ENCODE measurements at places on chromosomes 5 and 9.

DNA sequence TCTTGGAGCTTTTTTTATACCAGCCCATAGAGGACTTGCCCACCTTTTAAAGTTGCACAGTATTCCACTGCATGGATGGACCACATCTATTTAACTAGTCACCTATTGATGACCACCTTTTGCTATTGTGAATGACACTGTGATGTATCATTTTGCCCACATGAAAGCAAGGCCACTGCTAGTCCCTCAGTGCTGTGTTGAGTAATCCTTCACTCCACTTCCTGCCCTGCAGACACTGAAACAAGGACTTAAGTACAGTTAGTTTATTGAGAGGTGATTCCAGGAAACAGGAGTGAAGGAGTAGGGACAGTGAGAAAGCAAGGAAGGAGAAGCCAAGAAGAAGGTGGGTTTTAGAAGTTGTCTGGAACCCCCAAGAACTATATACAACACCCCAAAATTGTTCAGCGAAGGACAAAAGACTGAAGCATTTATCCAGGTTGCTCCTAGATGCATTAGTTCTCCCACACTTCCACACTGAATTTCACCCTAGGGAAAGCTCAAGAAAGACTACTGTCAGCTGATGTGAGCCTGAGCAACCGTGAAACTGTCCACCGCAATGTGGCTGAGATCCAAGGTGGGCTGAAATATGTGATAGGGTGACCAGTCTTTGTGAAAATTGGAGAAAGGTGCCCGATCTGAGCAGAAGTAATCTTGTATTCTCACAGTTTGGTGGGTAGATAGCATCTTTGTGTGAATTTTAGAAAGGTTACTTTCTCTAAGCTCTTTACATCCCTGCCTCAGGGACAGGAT lies 45.2 kb upstream of the ANKRD31 start:
- no peak for DNase-seq

GRCh38 chr9:127999461-127999860 lies 18.7 kb upstream of the EEIG1 start:
- no peak for DNase-seq

GRCh38 chr9:116000748-116001329 lies 152.8 kb upstream of the PAPPA start:
- DNase-seq, result no peak

GRCh38 chr5:161421067-161421466 lies 125.5 kb downstream of the GABRB2 start:
- no peak for DNase-seq

DNA sequence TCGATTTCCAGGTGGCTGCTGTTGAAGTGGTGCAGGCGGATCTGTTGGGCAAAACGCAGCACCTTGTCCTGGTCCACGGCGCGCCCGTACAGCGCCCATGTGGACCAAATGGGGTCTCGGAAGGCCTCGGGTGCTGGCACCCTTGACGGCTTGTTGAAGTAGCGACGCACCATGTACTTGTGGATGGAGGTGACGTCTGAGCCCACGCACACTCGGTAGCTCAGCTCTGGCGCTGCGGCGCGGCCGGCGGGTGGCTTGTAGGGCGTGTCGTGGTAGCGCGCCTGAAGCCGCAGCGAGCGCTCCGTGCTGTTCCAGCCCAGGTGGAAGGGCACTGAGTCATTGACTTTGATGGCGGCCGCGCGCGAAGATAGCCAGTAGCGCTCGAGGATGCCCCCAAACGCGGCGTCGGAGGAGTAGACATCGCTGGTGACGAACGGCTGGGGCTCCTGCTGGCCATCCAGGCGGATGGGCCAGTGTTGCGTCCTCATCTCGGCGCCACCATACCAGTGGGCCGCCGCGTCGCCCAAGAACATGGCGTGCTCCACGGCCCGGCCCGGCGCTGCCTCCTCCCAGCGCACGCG lies 4.7 kb downstream of the MYORG start:
- no peak for DNase-seq

DNA sequence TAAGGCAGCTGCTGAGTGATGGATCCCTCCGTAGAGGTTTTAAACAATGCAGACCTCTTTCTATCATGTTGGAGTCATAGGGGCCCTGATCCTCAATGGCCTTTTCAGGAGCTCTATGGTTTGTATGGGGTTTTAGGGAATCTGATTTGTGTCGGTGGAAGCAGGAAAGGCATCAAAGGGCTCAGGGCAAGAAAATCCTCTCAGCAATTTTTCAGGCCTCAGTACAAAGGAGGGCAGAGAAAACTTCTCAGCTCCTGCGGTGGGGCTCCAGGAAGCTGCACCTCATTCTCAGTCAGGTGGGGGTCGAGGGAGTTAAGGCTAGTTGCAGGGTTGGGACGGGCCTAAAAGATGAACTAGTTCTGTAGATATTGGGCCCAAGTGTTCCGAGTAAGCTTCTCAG lies 35.0 kb downstream of the GLRA1 start:
- no peak for DNase-seq

DNA sequence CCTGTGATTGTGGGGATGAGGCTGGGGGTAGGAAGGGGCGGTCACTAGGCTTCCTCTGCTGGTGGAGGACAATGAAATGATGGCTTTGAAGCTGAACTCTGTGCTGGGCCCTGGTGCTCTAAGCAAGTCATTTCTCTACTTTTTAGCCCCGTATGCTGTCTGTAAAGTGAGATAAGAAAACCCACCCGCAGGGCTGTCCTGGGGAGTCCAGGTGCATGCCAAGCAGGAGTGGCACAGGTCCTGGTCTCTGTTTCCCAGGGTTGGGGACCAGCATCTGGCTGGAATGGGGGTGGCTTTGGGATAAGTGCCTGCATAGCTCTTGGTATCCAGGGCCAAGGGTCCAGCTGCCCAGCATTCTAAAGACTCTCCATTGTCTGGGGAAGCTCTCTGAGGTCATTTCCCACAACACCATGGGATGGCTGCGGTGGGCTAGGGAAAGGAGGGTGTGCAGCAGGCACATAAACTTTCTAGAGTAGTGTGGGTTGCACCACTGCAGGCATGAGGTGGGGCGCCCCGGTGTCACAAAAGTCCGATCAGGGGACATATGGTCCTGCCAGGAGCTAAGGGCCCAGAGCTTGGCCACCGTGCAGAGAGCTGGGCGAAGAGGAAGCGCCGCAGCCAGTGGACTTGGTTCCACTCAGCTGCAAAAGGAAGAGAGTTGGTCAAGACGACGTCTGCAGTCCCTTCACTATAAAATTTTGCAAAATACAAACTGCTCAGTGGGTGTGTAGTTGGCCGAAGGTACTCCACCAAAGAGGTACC lies 25.6 kb upstream of the GTF3C5 start:
- DNase-seq, result no peak

- DNase-seq, result no peak
Observed at GRCh38 chr9:108386032-108386431, 469.8 kb downstream of the ACTL7B start.

DNA sequence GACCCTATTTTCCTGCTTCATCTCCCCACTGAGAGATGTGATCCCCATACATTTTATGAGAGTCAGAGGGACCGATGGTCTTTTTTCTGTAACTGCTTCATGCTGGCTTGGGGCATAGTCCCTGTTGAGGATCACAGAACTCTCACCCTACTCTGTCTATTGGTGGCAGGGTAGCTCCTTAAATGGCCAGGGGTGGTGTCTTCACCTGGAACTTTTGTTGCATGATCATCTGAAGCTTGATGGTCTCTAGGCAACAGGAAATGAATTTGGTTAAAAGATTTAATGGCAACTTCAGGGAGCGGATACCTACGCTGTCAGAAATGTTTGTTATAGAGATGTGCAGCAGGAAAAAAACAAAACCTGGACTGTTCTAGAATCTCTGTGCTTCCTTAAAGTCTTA lies 87.0 kb upstream of the GLIS3 start:
- no peak for DNase-seq

DNA sequence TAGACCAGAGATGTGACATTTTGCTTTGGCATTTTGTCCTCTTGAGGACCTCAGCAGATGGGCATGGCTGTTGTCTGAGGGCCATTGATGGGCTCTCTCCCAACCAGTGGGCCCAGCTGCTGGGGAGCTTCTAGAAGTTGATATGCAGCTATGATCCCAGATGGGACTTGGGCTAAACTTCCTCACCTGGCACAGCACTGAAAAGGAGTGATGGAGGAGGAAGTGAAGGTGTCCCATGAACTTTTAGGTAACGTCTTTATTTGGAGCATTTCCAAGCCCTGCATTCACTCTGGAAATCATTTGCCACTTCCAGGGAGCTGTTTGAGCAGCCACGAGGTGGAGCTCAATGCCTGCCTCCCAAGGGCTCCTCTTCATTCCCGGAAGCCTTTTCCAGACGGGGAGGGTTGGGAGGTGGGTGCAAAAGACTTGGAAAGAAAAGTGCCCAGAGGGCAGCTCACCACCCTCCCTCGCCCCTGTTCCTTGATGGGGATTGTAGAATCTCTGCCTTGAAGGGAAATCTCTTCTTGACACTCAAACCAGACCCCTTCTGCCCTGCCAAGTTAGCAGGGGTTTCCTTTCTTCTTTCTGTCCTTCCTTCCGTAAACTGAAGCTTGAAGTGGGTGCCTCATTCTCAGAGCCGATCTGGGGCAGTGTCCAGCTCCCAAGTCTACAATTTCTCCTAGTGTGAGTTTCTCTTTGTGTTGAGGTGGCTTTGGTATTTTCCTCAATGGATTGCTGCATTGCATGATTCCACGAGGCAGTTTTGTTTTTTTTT lies 18.1 kb upstream of the NEUROG1 start:
- DNase-seq, result no peak

GRCh38 chr9:35436933-35437332 lies 53.0 kb upstream of the RUSC2 start:
- no peak for DNase-seq

- no peak for DNase-seq
Observed at GRCh38 chr9:111253742-111254437, 76.1 kb downstream of the OR2K2 start.

DNA sequence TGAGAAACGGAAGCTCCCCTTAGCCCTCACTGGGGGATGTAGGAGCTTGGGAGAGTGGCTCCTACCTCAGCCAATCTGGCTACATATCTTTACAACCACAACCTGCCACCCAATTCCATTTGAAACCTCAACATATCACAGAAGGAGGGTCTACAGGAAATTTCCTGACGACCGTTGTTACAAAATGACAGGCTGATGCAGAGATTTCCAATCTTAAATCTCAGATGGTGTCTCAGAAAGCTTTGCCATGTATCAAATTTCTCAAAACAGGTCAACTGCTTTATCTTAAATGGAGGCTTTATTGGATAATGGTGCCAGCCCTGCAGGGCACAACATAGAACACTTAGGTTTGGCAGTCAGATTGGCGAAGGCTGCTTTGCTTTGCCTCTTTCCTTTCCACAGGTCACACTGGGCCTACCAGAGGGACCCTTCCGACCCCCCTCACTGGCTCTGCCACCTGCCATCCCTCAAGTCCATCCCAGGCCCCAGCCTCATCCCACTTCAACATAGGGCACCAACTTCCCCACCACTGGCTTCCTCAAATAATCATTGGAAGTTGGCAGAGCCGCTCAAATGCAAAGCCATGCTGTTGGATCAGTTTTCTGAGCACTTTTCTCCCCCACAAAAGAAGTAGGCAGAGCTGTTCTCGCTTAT lies 11.1 kb upstream of the SPATA31E1 start:
- DNase-seq, result no peak

GRCh38 chr5:96340357-96340756 lies 92.7 kb downstream of the PCSK1 start:
- DNase-seq, result no peak

DNA sequence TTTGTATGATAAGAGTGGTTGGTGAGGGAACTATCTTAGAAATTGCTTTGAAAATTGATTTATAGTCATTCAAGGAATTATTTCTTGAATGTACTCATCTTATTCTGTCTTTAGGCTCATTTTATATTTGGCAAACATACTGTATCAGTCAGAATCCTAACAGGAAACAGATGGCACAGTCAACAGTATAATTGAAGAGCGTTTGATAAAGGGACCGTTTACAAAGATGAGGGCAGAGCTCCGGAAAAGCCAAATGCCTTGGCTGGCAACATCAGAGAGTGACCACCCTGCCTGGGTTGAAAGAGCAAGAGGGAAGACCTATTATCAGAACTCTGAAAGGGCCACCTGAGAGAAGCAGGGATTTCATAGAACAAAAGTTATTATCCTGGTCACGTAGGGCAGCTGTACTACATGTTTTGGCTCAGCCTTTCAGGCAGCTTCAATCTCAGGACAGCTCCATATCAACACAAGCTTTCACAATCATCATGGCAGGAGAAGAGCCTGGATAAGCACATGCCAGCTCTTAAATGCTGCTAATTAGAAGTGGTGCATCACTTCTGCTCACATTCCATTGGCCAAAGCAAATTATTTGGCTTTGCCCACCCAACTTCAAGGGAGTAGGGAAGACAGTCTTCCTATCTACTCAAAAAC lies 47.2 kb upstream of the ARL15 start:
- no peak for DNase-seq

GRCh38 chr9:99866398-99866797 lies 40.1 kb upstream of the STX17 start:
- no peak for DNase-seq

DNA sequence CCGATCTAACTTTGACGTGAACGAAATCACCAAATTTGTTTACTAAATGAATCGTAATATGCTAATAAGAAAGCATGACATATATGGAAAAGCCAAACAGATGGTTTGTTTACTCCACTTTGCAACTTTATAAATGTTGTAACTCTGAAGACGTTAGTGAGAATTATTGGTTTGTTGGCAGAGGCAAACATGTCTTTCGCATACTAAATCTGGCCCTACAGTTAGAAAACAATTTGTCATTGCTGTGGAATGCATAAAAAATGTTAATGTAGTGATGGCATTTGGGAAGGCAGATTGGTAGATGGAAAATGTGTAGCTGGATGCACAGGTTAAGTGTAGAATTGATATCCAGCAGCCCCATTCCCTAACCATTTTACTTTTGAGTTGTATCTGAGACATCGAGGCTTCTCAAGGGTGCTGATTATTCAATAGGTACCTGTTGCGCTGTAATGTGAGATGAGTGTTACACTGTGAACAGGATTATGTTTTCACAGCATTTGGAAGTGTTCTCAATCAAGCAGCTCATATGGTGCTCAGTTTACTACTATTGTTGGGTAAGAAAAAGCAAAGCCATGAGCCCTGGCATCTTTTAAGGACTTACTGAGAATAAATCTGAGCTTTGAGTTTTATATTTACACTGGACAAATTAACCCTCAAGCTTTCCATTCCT lies 444.8 kb downstream of the BNC2 start:
- DNase-seq, result no peak

DNA sequence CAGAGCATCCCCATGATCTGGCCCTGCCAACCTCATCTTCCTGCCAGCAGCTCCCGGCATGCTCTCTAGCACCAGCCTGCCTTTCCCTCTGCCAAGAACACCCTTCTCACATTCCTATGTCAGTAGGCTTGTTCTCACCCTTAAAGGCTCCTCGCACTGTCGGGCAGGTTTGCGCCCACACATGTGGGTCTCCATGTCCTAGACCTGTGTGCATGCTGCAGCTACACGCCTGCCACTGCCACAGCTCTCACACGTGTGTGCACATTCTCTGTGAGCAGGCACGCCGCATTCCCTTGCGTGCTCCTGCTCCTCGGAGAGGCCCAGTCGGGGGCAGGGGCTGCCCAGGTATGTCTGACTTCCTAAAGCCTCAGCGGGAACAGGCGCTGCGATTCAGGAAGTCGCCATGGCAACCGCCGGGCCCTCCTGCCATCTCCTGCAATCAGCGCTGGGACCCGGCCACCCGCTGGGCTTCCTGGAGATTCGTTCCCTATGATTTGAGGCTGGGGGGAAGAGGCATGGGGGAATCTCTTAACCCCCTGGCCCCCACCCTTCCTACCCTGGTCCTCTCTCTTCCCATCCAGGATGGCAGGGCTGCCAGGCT lies 28.1 kb downstream of the NDUFA8 start:
- DNase-seq, result no peak

GRCh38 chr5:589588-589987 lies 22.6 kb upstream of the CEP72 start:
- DNase-seq, result no peak

- DNase-seq, result no peak
Observed at GRCh38 chr9:99811172-99811571, 10.5 kb upstream of the NR4A3 start.

GRCh38 chr5:131607903-131608540 lies 27.0 kb downstream of the RAPGEF6 start:
- no peak for DNase-seq

Data from CMK (cell line).